Thoracic aorta endothelial cell (primary cell): ENCODE measurements at places on chromosomes 5 and 9. TPM values are rescaled to one million over a fixed set of nuclear protein-coding genes. Genes with fewer than 3 reads are reported as not detected.

N4BP3 gene
- 16.0 and 20.8 TPM in 2 replicates for total RNA-seq

NME5 gene
- 1.1 and 1.6 TPM in 2 replicates for total RNA-seq

PCDHB2 gene
- total RNA-seq = 0.66 and 0.72 TPM in 2 replicates

PCDHGB6 gene
- total RNA-seq = 2.9 and 3.3 TPM in 2 replicates

RASEF gene
- under 0.01 and 0.07 TPM in 2 replicates for total RNA-seq

SLC6A7 gene
- not detected in 2 replicates for total RNA-seq

CPEB4 gene
- total RNA-seq = 18.4 and 30.2 TPM in 2 replicates

CBY3 gene
- total RNA-seq = not detected in 2 replicates

CNTNAP3B gene
- 149 and 231 TPM in 2 replicates for total RNA-seq

PDCD1LG2 gene
- total RNA-seq = 16.1 and 22.1 TPM in 2 replicates

RNF208 gene
- total RNA-seq = 0.13 and 0.43 TPM in 2 replicates

C9orf153 gene
- total RNA-seq = 0.22 and 0.27 TPM in 2 replicates

ANGPTL2 gene
- 13.7 and 22.1 TPM in 2 replicates for total RNA-seq

ACOT12 gene
- not detected in 2 replicates for total RNA-seq

GHR gene
- total RNA-seq = 1.7 and 1.9 TPM in 2 replicates
